ENCODE measurements at places on chromosomes 16 and 17.

GRCh38 chr17:72342061-72342460 is 221.2 kb downstream of the SOX9 start:
- DNase-seq: no peak

DNA sequence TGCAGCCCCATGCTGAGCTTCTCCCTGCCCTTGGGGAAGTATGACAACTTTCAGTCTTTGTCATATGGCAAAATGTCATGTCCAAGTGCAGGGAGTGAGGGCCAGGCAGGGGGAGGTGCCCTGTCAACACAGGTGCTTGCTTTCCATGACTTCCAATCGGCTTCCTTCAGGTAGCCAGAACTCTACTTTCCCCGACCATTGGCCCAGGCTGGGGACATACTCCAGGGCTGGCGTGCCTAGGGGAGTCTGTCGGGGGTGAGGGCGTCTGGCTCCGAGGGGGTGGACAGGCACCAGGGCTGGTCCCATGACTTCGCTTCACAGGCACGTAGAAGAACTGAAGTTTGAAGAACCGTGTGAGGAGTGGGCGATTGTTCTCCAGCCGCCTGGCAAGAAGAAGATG is 19.8 kb upstream of the PIK3R6 start:
- no peak for DNase-seq

DNA sequence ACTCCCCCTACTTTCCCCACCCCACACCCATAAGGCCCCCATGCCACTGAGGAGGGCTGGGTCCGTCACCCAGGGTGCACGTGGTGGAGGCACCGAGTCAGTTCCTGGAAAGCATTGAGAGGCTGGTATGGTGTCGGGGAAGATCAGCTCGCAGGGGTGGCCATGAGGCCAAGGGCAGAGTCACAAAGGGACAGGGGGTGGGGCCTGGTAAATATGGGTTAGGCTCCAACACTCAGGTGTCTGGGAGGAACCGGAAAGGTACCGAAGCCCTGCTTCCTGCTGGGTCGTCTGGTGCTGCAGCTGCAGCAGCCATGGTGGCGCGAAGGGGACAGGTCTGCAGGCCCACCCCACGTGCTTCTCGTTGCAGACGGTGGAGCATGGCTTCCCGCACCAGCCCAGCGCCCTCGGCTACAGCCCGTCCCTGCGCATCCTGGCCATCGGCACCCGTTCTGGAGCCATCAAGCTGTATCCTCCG is 30.2 kb downstream of the LLGL2 start:
- no peak for DNase-seq

DNA sequence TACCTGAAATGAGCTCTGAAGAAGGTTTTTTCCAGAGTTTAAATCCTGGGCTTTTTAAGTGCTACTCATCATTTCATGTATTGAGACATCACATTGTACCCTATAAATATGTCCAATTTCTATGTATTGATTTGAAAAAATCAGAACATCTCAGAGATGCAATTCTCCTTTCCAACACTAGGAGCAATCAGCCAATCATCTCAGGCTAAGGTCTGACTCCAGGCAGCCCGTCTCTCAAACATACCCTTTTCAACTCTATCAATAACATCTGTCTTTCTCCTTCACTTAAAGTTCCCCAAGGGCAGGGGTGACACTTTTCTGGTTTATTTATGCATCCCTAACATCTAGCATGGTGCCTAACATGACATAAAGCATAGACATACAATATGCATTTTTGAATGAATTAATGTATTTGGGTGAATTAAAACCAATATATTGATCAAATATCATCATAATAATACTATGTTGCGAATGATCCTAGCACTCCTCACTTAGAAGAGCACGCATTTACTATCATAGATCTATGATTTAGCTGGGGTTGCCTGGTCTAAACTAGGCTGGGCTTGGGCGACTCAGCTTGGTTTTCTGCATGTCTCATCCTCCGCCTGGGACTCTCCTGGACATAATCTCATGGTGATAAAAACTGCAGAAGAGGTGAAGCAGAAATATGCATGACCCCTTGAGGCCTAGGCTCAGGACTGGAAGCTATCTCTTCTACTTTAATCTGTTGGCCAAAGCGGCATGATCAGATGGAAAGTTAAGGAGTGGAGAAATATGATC is 5.2 kb upstream of the CDH11 start:
- DNase-seq: no peak

DNA sequence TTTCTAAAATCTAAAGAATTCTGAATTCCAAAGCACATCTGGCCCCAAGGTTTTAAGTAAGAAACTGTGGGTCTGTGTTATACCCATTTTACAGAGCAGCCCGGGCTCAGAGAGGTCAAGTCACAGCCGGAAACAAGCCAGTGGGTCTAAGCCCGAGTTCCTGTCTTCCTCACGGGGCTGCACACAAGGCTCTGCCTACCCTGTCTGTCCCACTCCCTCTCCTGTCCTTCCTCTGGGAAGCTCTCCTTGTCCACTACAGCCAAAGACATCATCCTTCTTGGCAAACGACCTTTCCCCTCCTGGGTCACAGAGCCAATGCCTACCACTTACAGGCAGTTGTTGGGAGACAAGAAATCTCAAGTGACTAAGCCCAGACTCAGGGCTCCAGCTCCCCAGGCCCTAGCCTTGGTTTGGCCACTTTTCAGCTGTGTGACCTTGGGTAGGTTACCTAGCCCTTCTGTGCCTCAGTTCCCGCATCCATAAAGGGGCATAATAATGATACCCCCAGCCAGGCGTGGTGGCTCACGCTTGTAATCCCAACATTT is 55.6 kb upstream of the MAP3K14 start:
- no peak for DNase-seq

DNA sequence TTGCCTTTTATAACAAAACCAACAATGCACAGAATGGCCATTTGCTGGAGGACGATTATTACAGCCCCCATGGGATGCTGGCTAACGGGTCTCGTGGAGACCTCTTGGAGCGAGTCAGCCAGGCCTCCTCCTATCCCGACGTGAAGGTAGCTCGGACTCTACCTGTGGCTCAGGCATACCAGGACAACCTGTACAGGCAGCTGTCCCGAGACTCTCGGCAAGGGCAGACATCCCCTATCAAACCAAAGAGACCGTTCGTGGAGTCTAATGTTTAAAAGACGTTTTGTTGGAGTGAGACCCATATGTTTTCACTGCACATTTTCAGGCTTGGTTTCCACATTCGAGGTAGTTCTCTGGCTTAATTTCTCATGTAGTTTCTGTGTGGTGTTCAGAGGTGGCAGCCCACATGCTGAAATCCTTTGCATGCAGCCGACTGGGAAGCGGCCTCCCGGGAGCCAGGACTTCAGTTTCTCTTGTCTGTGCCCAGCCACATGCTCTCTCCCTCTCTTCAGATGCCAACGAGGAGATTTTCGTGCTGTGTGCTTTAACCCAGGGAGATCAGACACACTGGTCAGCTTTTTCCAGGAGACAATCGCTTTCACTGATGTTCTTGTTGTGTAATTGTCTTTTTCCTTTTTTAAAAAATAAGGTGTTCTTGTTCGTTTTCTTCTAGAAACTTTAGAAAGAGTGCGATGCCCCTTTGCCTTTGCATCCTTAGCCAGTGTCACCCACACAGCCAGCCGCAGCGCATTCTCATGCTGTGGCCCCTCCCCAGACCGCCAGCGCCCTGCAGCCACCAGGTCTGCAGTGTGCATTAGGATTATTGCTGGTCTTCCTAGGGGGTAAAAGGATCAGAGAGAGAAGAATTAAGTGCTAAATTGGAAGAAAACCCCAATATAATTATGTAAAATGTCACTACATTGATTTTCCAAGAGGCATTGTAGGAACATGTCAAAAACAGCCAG is 24.1 kb downstream of the CYB561 start:
- no peak for DNase-seq

DNA sequence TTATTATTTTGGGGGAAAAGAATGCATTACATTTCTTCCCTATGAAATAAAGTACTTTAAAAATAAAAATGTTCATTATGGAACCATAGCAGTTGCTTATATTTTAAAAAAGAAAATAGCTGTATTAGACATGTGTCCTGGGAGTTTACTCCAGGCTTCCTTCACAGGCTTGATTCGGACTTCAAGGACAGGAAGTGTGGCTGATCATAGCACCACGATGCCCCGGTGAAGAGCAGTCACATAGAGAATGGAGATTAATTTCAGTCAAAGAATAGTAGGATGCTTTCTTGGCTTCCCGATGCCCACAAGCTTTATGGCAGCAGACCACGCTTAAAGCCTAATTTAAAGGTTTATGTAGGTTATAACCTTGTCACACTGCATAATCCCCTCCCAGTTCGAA is 125.1 kb downstream of the NPIPB5 start:
- DNase-seq: no peak

DNA sequence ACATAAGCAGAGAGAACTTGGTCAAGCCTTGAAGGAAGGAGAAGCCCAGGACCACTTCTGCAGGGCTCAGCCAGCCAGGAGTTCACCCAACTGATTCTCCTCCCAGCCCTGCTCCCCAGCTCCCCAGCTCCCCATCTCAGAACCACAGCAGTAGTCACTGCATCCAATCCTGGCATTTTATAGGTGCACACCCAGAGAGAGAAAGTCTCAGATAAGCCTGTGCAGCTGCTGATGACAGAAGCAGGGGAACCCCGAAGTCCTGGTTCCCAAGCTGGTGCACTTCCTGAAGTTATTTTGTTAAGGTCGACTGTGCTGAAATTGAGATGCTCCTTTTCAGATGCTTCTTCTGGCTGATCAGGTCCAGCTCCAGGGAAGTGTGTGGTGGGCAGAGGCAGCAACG is 6.6 kb downstream of the RNF112 start:
- DNase-seq: no peak

DNA sequence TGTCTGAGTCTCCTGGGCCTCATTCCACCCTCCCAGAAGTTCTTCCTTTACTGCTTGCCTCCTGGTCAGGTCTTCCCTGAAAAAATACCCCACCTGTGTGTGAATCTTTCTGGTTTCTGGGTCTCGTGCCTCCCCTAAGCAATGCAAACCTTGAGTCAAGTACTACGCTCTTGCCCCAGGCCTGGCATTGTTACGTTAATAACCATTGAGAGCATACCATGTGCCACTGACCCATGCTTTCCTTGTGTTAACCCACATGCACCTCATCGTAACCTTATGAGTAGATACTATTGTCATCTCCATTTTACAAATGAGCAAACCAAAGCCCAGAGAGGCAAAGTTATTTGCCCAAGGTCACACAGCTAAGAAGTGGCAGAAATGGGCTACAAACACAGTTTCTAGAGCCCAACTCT is 25.4 kb upstream of the TOB1 start:
- DNase-seq: no peak

- DNase-seq: peak; percentile 85
These were observed 32.1 kb downstream of the IST1 start for GRCh38 chr16:71927383-71927782.

GRCh38 chr16:87754535-87754934 is 11.3 kb downstream of the KLHDC4 start:
- DNase-seq: no peak

- no peak for DNase-seq
These were observed 10.1 kb upstream of the STAC2 start for GRCh38 chr17:39235555-39236449.

DNA sequence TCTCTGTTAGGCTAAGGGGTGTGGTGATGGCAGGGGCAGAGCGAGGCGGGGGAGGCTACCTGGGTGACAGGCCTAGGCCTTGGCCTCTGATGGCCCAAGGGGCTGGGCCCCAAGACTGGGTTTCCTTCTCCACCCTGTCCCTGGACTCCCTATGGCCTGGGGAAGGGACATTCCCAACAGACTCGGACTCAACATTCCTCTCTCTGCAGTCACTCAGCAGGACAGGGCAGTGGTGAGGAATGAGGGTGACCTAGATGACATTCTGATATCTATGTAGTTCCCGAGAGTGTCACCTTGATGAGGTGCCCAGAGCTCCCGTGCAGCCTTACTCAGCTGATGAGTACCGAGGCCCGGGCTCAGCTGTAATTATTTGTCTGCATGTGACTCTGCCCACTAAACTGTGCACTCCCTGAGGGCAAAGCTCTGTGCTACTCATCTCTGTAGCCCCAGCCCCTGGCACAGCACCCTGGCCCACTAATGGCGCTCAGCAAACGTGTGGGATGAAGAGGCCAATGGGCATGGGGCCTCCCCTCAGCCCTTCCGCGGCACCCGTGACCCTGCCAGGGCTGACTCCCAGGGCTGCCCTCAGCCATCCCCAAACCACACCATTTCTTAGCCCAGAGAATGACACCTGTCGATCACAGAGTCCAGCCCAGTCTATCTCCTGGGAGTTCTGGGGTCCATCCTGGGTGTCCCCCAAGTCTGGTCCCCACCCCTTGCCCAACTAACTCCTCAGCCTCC is 2.2 kb downstream of the PLCD3 start:
- no peak for DNase-seq

GRCh38 chr17:18002171-18002570 is 29.5 kb downstream of the DRC3 start:
- no peak for DNase-seq

- DNase-seq: no peak
These were observed 410.6 kb downstream of the ZFHX3 start for GRCh38 chr16:72637306-72637705.

DNA sequence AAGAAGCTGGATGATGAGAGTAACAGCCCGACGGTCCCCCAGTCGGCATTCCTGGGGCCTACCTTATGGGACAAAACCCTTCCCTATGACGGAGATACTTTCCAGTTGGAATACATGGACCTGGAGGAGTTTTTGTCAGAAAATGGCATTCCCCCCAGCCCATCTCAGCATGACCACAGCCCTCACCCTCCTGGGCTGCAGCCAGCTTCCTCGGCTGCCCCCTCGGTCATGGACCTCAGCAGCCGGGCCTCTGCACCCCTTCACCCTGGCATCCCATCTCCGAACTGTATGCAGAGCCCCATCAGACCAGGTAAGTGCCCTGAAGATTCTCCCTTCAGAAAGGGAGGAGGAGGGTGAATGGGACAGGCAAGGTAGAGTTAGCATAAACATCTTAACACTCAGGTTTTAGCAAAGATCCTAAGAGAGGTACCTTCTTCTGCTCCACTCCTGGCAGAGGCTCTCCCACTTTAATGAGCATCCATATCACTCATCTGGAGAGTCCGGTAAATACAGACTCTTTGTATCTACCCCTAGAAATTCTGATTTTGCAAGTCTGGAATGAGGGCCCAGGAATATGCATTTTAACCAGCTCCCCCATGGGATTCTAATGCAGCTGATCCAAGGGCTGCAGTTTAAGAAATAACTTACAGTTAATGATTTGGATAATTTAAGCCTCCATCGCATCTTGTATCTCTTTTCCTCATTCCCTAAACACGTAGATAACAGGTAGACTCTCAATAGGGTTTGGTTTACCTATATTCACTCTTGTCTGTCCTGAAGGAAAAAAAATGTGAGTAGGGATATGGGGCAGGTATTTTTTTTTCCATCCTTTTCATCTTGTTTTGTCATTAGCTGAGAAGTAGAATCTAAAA is 3.3 kb downstream of the HLF start:
- DNase-seq: no peak

DNA sequence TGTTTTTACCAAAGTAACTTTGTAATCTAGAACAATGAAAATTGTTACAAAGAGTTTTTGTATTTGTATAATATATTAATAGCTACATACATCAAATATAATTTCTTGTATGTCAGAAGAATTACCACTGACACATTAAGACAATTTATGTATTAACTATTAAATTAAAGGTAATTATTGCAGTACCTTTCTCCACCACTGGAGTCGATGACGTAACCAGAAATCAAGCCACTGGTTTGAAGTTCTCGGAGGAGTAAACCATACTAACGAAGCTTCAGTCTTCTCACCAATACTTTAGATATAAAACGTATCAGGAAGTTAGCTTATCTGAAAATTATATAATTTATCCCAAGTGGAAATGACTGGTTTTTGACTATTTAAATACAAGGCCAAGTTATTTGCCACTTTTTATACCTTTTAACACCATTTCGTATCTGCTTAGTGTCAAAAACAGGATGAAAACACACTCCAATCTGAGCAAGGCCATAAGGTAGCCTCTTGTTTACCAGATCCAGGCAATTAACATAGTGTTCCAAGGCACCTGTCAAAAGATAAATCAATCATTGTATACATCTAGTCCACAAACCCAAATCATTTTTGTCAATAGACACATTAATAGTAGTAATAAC is 4.3 kb downstream of the POLG2 start:
- no peak for DNase-seq
